Immature natural killer cell (primary cell): ENCODE measurements at places on chromosomes 1 and 21. TPM values are rescaled to one million over a fixed set of nuclear protein-coding genes. Genes with fewer than 3 reads are reported as not detected.

Gene LDLRAD1
- not detected for polyA plus RNA-seq

Gene OR2T29
- not detected for polyA plus RNA-seq

Gene CD52
- 3,975 TPM for polyA plus RNA-seq

DNA sequence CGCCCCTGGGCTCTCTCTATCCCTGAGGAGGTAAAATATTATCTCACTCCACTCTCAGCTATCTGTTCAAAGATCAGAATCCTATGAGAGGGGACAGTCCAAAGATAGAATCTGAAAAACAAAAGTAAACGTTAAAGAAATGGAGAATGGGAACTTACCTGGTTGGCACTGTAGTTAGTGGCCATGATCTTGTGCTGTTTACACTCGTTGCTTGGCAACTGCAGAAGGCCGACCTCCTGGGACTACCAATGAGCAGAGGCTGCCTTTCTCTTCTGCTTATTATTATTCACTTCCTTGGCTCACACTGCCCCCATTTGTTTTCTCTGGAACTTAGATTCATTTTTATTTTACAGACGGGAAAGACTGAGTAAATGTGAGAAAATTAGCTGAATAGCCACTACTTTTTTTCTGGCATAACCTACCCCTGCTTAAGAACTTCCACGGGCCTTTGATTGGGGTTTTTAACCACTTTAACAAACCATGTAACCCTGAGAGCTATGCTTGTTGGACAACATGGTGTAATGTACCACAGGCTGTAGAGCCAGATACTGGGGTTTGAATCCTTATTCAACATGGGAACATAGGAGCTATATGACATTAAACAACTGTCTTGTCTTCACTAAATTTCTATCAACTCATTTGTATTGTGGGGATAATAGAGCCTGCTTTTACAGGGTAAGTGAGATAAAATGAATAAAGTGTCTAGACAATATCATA lies at the start of gene CFAP126:
Gene CFAP126 (minus strand): TSS at position 193 of the 717 bp plus-strand sequence. CDS start 8 bp downstream, at position 185.
- peak; percentile 51 for DNase-seq

Gene GJA9
- polyA plus RNA-seq = not detected

Gene MUTYH
- polyA plus RNA-seq = 9.5 TPM

GRCh38 chr21:37253991-37254390 lies 13.1 kb downstream of the VPS26C start:
- no peak for DNase-seq

GRCh38 chr1:24416666-24417391 lies 1.2 kb downstream of the NIPAL3 start:
- DNase-seq = peak; percentile 57

Gene PLA2G4A
- not detected for polyA plus RNA-seq

DNA sequence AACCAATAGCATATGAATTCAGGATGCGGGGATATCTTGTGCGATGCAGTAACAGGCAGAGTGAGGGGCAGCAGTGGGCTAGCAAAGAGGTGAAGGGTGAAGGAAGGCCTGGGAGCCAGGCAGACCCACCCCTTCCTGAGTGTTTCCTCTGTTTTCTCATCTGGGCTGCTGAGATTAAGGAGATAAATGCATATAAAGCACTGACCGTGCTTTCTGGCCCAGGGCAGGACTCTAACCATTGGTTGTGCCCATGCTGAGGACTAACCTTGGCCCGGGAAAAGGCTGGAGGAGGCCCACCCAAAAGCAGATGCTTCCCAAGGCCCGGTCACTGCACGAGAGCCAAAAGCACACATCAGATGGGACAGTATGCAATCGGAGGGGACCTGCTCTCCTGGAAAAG lies 87.6 kb downstream of the PSMG1 start:
- no peak for DNase-seq

DNA sequence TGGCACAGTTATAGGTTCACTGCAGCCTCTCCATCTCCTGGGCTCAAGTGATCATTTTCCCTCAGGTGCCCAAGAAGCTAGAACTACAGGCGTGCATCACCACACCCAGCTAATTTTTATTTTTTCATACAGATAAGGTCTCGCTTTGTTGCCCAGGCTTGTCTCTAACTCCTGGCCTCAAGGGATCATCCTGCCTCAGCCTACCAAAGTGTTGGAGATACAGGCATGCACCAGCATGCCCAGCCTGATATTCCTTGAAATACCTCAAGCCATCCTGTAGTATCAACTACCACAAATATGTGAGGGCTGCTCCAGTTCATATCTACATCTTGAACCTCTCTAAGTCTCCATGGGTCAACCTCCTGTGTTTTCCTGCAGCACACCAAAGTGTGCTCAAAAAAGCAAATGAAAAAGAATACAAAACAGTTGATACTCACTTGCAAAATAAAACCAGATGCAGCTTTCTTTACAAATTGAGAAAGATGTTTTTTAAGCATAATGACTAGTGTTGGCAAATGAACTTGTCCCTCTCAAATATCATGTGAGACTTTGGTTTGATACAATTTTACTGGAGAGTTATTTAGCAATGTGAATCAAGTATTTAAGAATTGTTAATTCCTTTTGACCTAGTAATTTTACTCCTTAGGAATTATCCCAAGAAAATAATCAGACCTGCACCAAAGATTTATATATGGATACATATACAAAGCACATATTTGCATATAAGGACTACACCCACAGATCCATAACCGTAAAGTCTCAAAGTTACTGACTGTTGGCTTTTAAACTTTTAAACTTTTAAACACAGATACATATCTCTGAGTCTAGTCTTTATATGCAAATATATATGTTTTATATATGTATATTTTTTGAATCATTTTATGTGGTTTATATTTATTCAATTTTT lies 197.7 kb downstream of the NRIP1 start:
- DNase-seq = no peak

Gene VWA1
- not detected for polyA plus RNA-seq

DNA sequence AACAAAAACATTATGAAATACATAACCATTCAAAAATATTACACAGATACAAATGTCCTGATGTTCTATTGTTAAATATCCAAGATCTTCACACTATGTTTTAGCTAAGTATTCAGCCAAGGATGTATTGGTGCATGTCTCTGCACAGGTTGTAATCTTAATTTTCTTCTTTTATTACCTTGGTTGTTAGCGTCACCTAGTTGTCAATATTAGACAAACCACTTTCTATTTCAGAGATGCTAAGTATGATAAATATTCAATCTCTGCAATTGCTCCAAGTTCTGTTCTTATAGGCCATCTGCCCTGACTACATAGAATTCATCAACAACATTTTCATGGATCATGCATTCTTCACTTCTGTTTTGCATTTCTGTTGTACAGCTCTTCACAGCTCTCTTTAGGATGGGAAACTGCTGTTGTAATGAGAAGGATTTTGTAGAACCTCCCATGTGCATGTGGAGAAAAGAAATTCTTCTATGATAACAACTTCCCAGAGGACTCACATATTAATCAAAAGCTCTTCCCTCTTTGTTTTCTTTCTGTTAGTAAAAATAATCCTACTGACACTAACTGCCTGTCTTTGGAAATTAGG lies 380.1 kb downstream of the NUF2 start:
- DNase-seq = no peak

DNA sequence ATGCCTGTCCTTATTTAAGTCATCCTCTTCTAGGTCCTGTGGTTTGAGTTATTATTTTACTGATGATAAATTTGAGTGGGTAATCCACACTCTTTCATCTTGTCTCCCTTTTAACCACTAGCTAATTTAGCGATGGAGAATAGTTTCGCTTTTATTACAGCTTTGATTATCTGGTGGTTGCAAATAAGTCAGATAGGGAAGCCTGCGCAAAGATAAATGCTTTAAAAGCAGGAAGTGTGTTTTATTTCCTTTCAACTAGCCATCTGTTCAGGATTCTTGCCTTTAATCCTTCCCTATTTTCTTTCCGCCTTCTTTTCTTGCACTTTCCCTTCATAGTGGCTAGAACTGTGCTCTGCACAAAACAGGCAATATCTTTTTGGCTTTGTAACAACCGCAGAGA lies 129.0 kb downstream of the TGFB2 start:
- no peak for DNase-seq

GRCh38 chr21:21858502-21859334 lies 860.5 kb downstream of the NCAM2 start:
- no peak for DNase-seq

DNA sequence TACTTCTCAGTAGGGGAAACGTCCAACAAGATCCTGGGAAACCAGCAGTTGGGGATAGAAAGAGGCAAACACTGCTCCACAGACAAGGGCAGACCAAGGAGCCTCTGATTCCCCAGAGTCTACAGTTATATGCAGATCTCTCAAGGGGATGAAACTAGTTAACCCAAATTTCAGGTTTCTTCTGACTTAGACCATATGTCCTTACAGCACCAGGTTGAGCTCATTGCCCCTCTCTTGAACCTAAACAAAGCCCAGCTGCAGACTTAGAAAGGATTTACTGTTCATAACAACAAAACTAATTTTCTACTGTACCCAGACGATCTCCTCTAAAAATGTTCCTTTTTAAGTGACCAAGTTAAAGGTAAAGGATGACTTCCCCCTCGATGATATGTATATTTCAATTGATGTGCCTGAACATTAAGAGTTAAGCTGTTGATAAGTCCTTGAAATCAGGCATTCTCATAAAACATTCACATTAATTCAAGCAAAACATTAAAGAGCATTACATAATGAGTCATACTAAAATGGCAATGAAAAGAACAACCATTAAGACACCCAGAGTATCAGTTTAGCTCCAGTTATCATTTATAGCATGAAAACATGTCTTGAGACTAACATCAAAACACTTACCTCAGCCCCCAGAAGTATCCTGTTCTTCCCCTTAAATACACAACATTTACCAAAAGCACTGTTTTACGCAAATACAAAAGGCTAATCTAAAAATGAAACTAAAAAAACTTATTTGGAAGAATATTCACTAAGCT lies 24.1 kb downstream of the SMYD3 start:
- DNase-seq = no peak

DNA sequence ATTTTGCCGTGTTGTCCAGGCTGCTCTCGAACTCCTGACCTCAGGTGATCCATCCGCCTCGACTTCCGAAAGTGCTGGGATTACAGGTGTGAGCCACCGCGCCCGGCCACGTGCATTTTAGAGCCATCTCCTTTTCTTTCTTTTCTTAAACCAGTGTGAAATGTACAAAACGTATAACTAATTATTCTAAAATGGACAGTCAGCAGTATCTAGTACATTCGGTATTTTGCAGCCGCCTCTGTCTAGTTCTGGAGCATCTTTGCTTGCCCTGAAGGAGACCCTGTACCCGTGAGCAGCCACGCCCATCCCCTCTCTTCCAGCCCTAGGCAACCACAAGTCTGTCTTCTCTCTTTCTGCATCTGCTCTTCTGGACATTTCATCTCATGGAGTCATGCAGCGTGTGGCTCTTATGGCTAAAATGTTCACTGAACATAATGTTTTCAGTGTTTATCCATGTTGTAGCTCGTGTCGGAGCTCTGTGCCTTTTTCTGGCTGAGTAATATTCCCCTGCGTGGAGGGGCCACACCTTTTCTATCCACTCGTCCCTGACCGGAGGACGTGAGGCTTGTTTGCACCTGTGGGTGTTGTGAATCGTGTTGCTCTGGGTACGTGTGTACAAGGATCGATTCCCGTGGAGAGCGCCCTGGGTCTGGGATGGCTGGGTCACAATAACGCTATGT lies 187.5 kb upstream of the ARHGEF16 start:
- no peak for DNase-seq

GRCh38 chr1:201260236-201260590 lies 23.1 kb upstream of the PKP1 start:
- DNase-seq = no peak

DNA sequence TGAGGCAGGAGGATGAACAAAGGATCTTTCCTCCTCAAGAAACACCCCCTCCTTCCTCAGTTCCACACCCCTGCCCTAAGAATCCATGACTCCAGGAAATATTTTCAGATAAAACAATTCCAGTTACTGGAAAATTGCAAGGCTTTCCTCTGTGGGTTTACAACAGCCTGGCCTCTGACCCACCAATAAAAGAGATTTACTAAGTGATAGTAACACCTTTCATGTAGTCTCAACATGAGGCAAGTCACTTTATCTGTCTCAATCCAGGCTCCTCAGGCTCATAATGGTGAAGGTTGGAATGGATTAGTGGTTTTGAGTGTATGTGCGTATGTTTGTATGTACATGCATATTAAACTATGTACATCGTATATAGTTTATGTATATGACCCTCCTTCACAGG lies 71.4 kb upstream of the PPP2R5A start:
- no peak for DNase-seq

DNA sequence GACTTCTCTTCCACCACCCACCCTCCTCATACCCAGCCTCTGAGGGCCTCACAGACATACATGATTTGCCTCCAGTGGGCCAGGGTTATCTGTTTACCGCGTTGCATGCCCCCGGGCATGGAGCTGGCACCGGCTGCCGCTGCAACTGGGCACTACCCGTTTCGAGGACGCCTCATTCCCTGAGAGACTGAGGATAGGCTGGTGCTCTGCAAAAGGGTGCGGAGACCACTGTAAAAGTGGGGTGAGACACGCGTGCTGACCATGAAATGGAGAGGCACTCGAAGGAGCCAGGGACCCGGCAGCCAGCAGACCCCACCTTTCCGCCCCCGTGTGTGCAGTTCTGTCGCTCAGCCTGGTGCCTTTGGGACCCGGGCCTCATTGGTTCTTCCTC lies 20.6 kb downstream of the TP73 start:
- no peak for DNase-seq

DNA sequence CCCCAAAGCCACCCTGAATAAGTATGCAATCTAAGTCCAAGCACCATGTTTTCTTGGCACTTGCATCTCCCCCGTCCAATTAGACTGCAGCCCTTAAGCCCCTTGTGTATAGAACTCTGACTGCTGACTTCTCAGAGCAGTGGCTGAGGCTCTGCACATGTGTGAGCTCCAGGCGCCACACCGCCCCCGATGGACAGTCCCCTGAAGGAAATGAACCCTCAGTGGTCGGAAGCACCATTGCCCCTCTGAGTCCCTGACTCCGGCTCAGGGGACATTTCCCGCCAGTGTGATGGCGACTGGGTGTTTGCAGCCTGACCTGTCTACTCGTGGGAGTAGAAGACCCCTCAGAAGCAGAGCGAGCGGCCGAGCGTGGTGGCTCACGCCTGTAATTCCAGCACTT lies 37.2 kb upstream of the SCCPDH start:
- DNase-seq = no peak

GRCh38 chr1:223712850-223713474 lies 623 bp downstream of the CAPN2 start:
- DNase-seq = peak; percentile 54

Gene SH2D5
- not detected for polyA plus RNA-seq

DNA sequence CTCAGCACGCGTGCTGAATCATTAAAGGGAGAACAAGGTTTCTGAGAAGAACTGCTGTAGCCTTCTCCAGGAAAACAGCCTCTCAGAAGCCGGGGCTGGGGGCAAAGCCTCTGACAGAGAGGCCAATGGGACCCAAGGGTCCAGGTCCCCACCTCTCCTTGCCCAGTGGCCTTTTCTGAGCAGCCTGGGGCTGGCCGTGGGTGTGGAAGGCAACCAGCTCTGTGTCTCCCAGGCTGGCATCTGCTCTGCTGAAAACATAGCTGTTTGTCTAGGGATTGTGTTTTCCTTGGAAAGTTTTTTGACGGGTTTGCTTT lies 261.2 kb downstream of the NPHP4 start:
- no peak for DNase-seq

Gene OR6K3
- not detected for polyA plus RNA-seq

GRCh38 chr1:216814576-216815259 lies 91.5 kb upstream of the ESRRG start:
- DNase-seq = no peak

Gene ZNF648
- polyA plus RNA-seq = not detected
